ENCODE measurements at places on chromosomes 1 and 21.

DNA sequence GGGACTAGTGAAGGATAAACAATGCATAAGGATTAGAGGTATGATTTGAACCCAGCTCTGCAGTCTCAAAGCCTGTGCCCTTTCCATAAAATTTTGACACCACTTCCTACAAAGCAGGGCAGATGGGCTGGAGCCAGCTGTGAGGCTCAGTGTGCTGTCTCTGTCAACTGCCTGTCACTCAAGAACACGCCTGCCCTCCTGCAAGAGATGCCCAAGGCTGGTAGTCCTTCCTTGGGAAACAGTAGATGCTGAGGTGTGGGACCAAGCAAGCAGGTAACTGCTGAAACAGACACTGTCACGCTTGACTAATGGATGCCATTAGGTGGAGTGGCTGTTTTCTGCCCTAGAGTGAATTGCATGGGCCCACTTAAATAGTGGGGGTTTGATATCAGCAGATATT lies 402.0 kb downstream of the PTPRU start:
- DNase-seq, result no peak

DNA sequence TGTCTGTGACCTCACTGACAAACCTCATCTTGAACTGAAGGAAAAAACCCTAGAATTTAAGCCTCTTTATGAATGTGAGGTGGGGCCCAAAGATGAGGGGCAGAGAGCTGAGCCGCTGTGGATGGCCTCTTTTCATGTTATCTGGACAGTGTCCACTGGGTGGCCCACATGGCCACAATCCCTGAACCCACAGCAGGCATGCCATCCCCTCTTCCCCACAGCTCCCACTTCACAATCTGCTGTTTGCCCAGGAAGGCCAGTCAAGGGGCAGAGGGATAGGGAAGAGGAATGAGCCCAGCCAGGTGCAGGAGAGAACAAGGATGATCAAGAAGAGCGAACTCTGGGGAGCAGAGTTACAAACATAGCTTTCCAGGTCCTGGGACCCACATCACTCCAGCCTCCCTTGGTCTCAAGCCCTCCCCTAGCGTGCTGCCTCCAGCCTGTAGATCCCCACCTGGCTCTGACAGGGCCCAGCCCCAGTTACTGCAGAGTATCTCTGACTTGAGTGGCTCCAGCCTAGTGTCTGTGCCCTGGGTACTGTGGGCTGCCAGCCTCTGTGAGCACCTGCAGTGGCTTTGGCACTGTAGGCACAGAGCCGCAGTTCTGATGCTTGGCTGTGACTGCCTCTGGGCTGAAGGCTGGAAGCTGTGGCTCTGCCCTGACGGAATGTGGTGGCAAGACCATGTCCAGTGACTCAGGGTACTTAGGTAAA lies 1.9 kb upstream of the SLFNL1 start:
- DNase-seq, result no peak

DNA sequence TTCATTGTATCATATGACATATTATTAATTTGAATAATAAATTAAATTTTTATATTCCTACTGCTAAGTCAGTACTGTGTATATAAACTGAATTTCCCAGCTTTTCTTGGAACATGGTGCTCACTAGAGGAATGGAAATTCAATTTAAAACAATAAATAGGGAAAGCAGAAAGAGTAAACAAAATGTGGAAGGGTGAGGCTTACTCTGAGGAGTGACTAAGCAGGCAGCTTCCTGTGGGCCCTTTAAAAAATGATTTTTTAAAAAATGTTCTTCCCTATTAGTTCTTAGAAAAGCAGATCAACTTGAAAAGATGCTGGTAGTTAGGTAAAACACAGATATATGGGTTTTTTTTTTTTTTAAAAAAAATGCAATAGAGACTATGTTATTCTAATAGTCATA lies 49.5 kb upstream of the S1PR1 start:
- no peak for DNase-seq

GRCh38 chr1:48177257-48177656 lies 45.3 kb upstream of the SLC5A9 start:
- no peak for DNase-seq

- peak; percentile 26 for DNase-seq
These were observed 509 bp downstream of the GDAP2 start for GRCh38 chr1:117928881-117929342.

- DNase-seq, result no peak
These were observed 6.4 kb upstream of the TSNAX start for GRCh38 chr1:231522038-231522437.

DNA sequence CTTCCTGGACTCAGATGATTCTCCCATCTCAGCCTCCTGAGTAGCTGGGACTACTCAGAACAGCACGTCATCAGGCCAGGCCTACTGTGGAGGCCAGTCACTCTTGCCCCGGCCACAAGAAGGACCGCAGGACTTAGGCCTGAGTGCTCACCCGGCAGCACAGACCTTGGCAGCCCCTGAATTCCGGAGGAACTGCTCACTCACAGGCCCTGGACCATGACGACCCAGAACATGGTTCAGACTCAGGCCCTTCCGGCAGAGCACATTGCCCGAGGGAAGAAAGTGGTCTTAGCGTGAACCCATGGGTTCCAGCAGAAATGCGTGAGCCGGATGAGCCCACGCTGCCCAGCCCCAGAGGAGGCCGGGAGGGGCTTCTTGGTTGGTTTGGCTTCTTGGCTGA lies 177.3 kb upstream of the TMEM51 start:
- DNase-seq, result no peak

DNA sequence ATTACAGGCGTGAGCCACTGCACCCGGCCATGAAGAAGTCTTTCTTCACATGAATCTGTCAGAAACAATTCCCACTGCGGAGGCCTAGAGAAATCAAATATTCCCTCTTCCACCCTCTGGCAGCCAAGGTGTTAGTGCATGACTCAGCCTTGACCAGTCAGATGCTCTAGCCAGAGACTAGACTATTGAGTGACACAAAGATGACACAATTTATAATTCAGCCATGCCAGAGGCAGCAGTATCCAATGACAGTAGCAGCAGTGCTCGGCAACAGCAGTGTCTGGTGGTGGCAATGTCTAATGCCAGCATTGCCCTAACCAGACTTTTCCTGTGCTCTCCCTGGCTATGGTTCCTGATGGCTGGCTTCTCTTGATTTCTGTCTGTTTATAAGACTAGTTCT lies 8.7 kb downstream of the CTXND2 start:
- no peak for DNase-seq

GRCh38 chr1:46446646-46447498 lies 42.8 kb upstream of the DMBX1 start:
- DNase-seq, result peak; percentile 50

DNA sequence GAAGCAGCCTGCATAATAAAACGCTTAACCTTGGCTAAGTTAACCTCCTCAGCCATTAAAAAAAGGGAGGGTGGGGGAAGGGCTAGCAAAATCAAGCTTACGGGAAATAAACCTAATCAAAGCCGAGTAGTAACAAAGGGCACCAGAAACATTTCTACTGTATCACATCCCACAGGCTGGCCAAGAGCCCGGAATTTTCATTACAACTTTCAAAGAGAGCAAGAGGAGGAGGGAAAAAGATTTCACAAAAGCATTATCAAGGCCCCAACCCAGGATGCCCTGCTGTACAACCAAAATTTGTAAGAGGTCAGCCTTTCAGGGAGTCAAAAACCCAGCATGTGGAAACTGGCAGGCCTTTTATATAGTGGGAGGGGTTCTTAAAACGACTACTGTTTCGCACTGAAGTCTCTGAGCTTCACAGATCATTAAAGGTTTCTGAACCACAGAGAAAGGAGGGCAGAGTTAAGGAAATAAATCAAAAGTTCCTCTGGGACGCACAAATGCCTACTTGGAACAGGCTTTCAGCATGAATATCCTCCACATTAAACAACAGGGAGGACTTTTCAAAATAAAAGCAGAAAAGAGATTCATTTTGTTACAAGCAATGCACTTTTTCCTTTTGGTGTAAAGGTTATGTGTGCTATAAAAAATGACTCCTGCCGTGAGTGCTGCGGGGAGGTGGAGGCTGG lies 90.4 kb downstream of the SLC45A1 start:
- DNase-seq, result no peak

GRCh38 chr1:172108161-172108893 lies 267.0 kb downstream of the DNM3 start:
- no peak for DNase-seq

- no peak for DNase-seq
These were observed 2.4 kb upstream of the PRAMEF18 start for GRCh38 chr1:13228343-13228781.

DNA sequence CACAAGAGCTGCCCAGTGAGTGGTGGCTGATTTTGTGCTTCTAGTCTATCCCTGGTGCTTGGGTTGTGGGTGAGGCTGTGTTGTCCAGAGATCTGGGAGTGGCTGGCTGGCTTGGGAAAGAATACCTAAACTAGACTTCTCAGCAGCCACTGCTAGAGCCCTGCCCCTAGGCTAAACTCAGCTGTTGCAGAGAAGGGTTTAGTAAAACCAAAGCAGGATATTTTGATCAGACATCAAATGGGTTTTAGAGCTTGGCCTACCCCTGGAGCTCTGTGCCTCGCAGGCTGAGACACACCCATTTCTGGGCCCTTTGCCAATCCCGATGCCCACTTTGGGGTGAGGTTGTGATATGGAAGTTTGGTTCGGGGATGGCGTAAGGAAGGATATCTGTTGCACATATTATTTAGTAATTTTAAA lies 88.5 kb downstream of the UCK2 start:
- no peak for DNase-seq

DNA sequence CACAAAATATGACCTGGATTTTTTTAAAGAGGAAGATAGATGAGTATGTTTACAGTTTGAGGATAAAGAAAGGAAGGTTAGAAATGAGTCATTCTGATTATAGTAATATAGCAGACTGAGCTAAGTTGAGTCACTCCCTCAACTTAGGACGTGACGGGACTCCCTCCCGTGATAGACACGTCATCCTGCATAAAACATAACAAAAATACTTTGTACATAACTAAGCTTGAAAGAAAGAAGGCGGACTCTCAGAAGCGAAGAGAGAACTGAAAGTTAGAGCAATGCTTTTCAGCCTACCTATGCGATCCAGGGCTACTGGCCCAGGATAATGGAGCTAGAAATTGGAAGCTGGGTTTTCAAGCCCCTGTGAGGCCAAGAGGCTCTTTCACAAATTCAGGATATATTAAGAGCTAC lies 53.0 kb upstream of the DESI2 start:
- no peak for DNase-seq

DNA sequence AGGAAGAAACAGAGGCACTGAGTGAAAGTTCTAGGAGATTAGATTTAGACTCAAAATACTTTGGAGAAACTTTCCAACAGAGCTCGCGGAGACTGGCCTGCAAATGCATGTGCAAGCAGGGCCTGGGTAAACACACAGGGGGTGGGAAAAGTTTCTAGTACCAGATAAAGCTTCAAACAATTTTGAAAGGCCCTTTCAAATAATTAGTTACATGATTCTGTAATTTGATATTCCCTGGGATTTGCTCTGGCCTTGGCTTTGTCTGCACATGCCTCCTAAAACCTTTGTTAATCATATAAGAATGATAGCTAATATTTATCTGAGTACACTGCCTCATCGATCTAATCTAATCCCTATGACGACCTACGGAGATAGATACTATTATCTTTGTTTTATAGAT lies 31.3 kb downstream of the VTCN1 start:
- no peak for DNase-seq

- DNase-seq, result no peak
These were observed 58.5 kb downstream of the SERBP1 start for GRCh38 chr1:67371681-67372080.

- no peak for DNase-seq
These were observed 12.5 kb downstream of the AGRN start for GRCh38 chr1:1032424-1032823.

DNA sequence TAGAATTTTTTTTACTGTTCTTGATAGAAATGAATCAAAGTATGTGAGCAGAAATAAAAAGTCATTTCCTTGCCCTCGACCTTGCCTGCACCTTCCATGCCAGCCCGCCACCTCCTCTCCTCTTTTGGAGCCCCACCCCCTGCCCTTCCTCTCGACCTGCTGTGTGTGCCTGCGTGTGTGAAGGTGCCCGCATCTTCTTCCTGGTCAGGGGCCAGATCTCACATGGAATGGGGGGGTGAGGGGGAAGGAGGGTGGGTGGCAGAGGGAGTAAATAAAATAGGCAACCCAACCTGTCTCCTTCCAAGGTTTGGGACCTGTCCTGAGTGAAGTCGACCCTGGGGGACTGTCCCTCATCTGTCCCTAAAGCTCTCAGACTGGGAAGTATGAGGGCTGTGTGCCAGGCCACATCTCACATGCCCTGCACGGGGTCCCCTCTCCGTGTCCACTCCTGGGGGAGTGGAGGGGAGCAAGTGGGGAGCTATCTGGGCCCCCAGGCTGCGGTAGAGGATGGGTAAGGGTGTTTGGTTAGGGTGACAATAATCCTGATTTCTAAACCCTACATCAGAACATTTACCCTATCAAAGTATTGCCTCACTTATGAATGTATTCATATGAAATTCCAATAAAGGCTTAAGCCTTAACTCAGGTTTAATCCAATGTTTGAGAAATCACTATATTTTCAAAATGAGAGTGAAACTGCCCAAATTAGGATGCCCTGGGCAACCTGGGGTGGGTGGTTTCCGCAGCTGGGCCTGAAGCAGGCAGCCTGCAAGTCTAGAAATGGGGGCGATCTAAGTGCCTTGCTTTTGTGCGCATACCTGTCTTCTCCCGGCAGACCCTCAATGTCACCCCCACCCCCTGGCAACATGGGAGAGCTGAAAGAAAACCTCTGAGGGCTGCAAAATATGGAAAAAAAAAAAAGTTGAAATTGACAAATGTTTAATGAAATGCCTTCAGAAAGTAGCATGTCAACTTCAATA lies 15.4 kb downstream of the AMPD2 start:
- no peak for DNase-seq

Data from occipital lobe (tissue), 3 donors.